ENCODE measurements at places on chromosomes 4 and X.

DNA sequence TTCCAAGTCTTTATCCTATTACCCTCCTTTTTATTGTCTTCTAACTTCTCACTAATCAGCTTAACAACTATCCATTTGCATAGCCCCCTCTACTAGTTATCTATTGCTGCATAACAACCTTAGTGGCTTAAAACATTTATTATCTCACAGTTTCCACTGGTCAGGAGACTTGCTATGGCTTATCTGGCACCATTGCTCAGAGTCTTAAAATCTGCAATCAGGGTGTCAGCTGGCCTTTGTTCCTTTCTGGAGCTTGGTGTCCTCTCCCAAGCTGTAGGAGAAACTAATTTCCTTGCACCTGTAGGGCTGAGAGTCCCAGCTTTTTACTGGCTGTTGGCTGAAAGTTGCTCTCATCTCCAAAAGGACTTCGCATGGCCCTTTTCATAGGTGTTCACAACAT, 137.0 kb upstream of the SMIM31 start:
- DNase-seq, result no peak

DNA sequence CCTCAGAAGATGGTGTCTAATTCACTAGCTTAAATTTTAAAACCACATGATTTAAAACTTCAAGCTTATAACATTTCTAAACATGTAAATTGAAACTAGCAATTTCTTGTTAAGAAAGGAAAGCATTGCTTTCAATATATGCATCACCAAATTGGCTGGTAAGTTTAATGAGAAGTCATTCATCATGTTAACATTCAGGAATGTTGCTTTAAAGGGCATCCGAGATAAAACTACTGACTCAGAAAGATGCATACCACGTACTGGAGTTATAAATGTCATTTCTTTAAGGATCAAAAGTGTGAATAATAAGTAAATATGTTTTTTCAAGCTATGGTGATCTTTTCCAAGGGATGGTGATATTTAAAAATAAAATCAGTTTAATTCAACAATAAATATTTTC, 83.3 kb upstream of the VCX2 start:
- no peak for DNase-seq

- DNase-seq, result no peak
Observed at GRCh38 chr4:86014599-86014998, 345.3 kb downstream of the MAPK10 start.

- no peak for DNase-seq
Observed at GRCh38 chr4:57740625-57741190, 630.5 kb upstream of the IGFBP7 start.

DNA sequence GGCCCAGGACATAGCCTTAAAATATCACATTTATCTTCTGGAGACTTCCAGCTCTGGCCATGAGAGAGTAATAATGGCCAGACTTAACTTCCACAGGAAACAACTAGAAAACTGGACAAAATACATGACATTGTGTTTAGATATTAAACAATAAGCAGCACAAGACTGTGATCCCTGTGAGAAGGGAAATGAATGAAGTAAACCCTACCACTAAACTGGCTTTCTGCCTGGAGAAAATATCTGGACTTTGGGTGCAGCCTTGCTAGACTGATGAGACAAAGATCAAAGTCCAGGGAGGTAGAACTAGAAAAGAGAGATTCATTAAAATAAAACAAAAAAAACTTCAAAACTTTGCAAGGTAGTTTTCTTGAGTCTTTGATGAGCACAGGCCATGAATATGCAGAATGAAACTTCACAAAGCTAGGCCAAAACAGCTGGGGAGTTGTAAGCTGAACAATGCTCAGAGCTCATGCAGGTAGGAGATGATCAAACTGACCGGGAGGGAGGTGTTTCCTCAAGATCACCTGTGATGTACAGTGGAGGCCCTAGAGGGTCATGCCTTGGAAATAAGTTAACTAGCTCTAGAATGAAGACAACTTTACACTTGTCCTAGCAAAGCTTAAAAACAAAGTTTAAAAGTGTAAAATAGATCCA, 147.0 kb upstream of the SH3RF1 start:
- DNase-seq, result no peak

GRCh38 chr4:84901740-84902281, 64.7 kb downstream of the WDFY3 start:
- DNase-seq, result no peak

DNA sequence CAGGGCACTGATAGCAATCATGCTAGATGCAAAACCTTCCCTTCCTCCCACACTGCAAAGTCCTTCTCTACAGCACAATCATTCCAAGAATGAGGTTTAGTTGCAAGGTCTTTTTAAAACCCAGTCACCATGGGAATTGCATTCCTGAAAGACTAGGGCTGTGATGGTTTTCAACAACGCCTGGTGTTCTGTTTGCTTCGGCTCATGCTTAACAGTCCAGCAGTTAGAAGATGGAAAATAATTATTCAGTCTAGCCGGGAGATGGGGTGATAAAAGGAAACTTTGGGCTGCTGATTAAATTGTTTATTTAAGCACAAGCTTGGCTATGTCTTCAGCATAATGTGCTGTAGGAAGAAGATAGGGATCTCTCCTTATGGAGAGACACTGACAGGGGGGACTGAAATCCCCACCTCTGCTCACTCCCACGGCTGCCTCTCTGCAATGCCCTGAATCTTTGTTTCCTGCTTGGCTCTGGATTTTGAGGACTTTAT, 211.4 kb downstream of the MID1IP1 start:
- DNase-seq, result peak; percentile 74

- peak; percentile 48 for DNase-seq
Observed at GRCh38 chrX:16869393-16870094, 618 bp downstream of the RBBP7 start.

GRCh38 chr4:59770601-59771264, 1429.4 kb upstream of the ADGRL3 start:
- no peak for DNase-seq

DNA sequence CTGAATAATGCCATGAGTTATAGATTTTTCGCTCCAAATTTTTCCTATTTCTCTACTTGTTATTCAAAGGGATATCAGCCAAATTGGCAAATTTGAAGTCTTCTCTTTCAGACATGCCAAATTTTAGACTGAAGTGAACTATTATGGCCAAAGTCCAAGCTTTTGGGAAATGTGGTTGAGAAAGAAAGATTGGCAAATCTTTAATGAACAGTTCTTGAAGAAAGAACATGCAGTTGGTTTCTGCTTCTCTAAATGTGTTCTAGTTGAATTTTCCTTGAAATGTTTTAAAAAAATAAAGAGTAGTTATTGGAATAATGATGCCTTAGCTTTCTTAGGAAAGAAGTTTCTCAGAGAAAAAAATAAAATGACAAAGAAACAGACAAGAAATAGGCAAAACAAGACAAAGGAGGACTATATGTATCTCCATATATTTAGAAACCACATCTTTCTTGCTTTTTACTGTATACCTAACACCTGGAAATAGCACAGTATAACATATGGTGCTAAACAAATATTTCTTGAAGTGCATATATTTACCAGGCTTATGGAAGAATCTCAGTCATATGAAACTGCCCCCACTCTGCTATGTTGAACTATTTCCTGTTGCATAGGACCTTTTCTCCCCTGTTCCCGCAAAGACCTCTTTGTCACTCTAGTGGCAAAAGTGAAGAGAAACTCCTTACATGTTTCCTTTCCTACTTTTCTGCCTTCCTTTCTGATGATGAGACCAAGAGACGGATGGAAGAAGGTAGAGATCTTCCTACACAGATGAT, 250.0 kb downstream of the ARHGAP24 start:
- no peak for DNase-seq

DNA sequence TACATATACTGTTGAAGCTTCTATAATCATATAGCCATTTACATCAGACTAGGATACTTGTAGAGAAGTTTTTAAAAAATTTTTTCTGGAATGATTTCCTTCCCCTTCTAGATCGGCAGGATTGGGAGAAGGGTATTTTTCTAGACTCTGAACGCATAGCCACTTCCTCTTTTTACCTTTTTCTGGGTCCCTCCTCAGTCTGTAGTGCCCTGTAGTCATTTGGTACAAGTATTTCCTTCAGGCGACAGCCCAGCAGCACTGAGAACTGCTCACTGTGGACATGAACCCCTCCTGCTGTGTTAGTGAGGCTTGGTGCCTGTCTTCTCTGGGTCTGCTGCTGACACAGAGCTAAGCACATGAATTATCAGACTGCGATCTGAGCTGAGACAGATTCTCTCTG, 255.4 kb downstream of the ARHGAP10 start:
- DNase-seq, result no peak

DNA sequence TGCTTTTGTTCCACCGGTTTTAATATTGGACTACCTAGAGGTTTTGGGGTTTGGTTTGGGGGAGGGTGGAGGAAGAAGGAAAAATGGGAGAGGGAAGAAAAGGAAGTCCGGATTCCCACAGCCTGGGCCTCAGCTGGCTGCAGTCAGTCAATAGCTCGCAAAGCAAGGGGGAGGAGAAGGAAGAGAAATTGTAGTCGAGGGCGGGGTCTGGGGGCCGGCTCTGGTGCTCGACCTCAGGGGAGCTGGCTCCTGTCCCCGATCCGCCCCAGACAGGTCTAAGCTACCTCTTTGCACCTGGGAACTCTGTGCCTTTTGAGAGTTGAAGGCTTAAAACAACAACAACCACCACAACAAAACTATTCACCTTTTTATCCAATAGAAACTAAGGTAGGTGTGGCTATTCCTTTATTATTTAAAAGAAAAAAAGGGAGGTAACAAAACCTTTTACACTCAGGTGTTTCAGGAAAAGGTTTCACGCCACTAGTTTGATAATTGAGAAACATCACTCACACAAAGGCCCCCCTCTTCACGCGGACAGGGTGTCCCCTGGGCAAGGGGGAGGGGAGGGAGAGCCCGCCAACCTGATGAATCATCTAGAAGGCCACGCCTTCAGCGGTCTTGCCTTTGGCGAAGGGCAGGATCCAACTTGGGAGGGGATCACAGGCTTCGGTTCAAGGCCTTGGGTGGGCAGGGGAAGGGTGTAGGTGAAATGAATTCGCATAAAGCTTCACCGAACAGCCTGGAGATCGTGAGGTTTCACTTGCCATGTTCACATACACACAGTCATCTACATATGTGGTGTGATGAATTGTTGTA, 1.6 kb upstream of the LNX1 start:
- DNase-seq, result no peak

GRCh38 chrX:110409925-110410324, 51.3 kb downstream of the RTL9 start:
- DNase-seq, result peak; percentile 82

GRCh38 chrX:64395568-64395929, 297 bp upstream of the MTMR8 start:
- no peak for DNase-seq

DNA sequence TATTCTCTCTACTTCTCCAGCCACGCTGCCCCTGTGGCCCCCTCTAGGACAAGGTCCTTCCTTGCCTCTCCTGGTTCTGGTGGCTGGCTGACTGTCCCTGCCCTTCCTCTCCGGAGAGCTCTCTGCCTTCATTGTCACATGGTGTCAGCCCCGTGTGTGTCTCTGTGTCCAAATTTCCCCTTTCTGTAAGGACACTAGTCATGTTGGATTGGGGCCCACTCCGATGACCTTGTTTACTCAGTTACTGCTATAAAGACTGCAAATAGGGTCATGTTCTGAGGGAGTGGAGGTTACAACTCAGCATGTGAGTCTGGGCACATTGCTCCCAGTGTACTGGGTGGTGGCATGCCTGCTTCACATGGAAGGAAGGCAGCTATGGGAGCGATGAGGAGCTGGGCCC, 129.5 kb upstream of the PSAPL1 start:
- DNase-seq, result no peak
